ENCODE measurements at places on chromosomes 12 and 14. TPM values are rescaled to one million over a fixed set of nuclear protein-coding genes. Genes with fewer than 3 reads are reported as not detected.
A peak's percentile ranks its signal among the peaks of the same experiment; 100 is the strongest.

GRCh38 chr12:123096182-123096581, 54.7 kb downstream of the PITPNM2 start:
- no peak for DNase-seq

The CAPS2 gene
- 8.5 TPM for total RNA-seq

The AKAP3 gene
- total RNA-seq = 0.83 TPM

GRCh38 chr12:130708648-130709047, 7.5 kb downstream of the RIMBP2 start:
- DNase-seq = no peak

The DNAJC22 gene
- 0.17 TPM for total RNA-seq

GRCh38 chr12:121087467-121088194, 45.0 kb upstream of the P2RX7 start:
- no peak for DNase-seq

The CLEC9A gene
- not detected for total RNA-seq

The CACNB3 gene
- total RNA-seq = 8.7 TPM

The ZNF384 gene
- 39.8 TPM for total RNA-seq

The PRB2 gene
- total RNA-seq = not detected

DNA sequence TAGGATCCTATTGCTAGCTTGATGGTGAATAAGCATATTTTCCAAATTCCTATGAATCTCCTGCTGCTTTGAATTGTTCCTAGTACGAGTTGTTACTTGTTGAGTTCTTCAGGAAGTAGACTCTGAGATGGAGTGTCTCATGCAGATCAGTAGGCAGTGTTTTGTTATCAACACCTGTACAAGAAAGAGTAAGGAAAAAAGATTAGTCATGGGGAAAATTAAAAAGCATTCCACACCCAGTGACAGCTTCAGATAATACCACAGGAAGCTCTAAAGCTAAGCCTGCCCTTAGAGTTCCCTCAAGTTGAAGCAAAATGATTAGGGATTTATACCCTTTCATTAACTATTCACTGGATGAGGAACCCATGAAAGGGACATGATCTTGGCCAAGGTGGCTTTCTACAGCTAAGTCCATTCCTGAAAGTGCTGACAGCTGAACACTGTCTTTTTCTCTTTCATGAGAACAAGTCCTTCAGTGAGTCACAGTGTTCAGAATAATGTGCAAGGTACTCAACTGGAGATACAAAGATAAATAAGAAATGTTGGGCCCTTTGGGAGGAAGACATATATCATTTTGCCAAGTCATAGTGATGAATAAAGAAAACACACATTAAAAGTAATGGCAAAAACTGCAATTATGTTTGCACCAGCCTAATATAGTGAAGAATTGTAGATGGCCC, 49.1 kb downstream of the CCER1 start:
- DNase-seq = peak; percentile 77

The MMP19 gene
- 0.33 TPM for total RNA-seq

GRCh38 chr14:21087294-21088091, 11.0 kb downstream of the ZNF219 start:
- DNase-seq = peak; percentile 67

The CIDEB gene
- total RNA-seq = 1.3 TPM

- DNase-seq = no peak
These were observed 7.0 kb downstream of the CCDC63 start for GRCh38 chr12:110853836-110854235.

GRCh38 chr12:79019672-79020071, 155.1 kb downstream of the SYT1 start:
- DNase-seq = no peak

GRCh38 chr14:92670160-92670559, 78.3 kb downstream of the LGMN start:
- DNase-seq = no peak

The CLEC14A gene
- not detected for total RNA-seq

Data from mammary epithelial cell (primary cell).